RKO (cell line): ENCODE measurements at places on chromosomes 5 and 9.

DNA sequence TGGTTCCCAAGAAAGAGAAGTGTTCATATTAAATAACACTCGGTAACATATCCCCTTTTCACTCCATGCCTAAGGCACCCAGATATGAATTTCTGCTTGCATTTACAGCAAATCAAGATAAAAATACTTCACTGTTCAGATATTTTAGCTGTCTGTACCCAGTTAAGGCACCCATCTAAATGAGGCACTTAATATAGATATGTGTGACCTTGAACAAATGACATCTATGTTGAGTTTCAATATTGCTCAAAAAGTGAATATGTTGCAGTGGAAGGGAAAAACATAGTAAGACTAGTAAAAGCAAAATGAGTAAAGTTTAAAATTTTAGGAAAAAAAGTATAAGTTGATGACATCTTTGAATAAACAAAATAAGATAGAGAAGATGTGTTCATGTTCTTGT lies 32.4 kb upstream of the SPDL1 start:
- no peak for DNase-seq

- peak; percentile 8 for DNase-seq
Observed at GRCh38 chr5:167644619-167645018, 646.8 kb upstream of the WWC1 start.

DNA sequence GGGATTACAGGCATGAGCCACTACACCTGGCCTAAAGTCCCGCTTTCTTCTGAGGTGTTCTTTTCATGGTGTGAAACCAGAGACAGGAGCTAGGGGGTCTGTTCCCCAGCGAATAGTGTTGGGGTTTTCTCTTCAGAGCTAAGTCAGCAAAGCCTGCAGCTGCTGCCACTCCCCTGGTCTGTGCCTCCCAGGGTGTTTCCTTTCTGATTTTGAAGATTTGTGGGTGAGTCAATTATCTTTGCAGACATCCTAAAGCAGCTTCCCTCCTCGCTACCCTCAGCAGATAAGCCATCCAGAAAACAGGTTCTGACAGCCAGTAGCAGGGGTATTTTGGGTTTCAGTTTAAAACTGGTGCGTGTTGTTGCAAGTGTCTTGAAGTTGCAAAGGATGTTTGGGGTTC lies 72.0 kb upstream of the IQGAP2 start:
- no peak for DNase-seq

GRCh38 chr9:93450945-93451815 lies at the start of gene FAM120A:
FAM120A (plus strand) TSS chr9:93451685; CDS start chr9:93451916, 231 bp downstream.
- peak; percentile 83 for DNase-seq

DNA sequence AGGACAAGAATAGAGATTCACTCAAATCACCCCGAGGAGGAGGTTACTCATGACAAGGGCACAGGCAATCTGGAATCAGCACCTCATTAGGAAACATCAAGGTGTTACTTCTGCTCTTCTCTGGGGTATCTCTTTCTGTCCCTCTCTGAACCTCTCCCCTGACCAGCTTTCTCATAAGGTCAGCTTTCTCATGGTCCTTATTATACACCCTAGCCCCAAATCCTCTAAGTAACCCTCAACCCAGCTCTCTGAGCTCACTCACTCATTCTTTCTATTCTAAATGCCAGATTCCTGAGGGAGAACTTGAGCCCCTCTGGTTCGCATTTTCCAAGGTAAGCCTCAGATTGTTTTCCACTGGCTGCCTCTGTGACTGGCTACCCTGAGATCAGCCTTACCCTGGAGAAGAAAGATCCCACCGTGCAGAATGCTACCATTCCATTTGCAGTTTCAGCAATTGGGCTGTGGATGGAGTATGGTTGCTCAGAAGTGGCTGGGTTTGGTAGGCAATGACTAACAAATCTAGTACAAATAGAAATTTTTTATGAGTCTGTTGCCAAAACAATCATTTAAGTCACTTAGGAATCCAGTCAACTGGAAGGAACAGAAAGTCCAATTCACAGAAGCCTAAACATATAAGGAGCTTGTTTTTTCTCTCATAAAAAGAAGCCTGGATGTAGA lies 9.0 kb upstream of the TIMD4 start:
- no peak for DNase-seq
